ENCODE measurements at places on chromosomes 2 and 18. TPM values are rescaled to one million over a fixed set of nuclear protein-coding genes. Genes with fewer than 3 reads are reported as not detected.

DNA sequence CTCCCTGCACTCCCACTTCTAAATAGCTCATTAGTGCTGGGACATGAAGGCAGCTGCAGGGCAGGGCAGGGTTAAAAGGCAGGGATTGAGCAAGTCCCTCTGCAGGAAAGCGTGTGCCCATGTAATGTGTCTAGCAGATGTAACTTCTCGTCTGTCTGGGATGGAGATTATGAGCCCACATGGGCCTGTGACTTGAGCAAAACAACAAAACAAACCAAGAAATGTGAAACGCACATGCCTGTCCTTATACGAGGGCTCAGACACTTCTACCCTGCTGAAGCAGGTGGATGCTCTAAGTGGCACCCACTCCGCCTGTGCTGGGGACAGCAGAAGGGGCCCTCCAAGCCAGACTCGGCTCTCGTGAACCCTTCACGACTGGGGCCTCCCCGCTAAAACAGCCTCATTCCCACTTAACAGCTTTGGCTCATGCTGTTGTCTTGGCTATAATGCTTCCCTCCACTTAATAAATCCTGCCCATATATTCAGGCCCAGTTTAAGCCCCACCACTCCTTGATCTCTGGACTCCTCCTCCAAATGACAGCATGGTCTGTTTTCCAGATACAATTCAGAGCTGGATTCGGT is 40.9 kb downstream of the TMEM247 start:
- DNase-seq = no peak

RNF152 gene
- total RNA-seq = 20.5 TPM

- peak; percentile 91 for DNase-seq
These were observed 103.4 kb downstream of the SEPTIN10 start for GRCh38 chr2:109510136-109511028.

- no peak for DNase-seq
These were observed 1343.9 kb upstream of the CHAC2 start for GRCh38 chr2:52423655-52424054.

CNDP1 gene
- total RNA-seq = not detected

- no peak for DNase-seq
These were observed 181.6 kb downstream of the XIRP2 start for GRCh38 chr2:167069855-167070254.

- DNase-seq = no peak
These were observed 86.2 kb upstream of the COL5A2 start for GRCh38 chr2:189265696-189266320.

- no peak for DNase-seq
These were observed 1695.8 kb upstream of the PIK3C3 start for GRCh38 chr18:40259115-40259835.

POU3F3 gene
- not detected for total RNA-seq

DNA sequence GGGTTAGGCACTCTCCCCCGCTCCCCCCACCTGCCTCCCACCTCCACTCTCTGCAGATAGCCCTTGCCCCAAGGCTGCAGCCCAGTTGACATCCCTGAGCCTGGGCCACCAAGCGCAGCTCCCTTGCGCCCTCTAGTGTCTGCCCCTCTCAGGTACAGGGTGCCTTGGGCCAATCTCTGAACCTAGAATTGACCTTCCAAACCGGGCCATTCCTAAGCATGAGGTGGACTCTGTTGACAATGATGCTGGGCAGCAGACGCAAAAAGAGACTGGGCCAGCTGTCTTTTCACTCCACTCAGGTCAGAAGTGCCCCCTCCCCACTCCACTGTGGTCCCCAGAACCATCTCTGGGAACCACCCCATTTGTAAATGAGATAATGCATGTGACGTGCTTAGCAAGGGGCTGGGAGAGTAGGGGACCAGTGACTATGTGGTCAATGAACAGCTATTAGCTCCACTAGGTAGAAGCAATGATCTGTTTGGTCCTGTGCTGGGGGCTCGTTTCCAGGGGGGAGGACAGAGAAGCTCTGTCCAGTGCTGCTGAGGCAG is 43.3 kb upstream of the PLB1 start:
- peak; percentile 75 for DNase-seq

TTC27 gene
- total RNA-seq = 13.9 TPM

LIMS3 gene
- total RNA-seq = 2.2 TPM

FBXO15 gene
- 0.60 TPM for total RNA-seq

GRCh38 chr2:60516383-60516811 is 37.1 kb downstream of the BCL11A start:
- DNase-seq = no peak

DNA sequence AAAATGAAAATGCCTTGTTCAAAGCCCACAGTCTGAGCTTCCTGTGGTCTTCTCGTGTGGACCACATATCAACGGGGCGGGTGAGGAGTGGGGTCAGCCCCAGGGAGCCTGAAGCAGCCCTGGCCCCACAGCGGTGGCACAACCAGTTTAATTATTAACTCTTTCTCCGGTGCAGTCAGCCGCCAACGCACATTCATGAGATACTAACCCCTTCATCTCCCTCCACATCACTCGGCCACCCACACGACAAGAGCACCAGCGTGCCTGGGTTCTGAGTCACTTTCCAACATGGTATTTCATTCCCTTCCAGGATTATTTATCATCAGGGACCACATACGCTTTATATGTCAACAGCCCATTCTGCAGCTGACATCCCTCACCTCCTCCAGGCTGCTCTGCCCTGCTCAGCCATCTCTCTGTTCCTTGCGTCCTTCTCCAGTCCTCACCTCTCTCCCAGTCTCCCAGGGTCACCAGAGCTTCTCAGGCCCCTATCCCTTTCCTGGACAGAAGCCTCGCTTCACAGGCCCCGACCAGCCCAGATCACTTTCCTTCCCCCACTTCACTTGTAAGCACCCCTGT is 48.0 kb upstream of the ID2 start:
- no peak for DNase-seq

CDH2 gene
- 0.50 TPM for total RNA-seq

DNA sequence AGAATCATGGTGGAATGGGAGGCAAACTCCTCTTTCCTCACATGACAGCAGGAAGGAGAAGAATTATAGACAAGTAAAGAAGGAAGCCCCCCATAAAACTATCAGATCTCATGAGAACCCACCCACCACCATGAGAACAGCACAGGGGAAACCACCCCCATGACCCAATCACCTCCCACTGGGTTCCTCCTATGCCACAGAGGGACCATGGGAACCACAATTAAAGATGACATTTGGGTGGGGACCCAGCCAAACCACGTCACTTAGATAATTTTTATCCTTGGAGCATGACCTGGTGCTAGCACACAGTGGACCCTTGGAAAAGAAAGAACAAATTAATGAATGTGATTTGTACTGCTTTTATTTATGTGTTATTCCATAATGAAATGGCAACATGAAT is 188.6 kb upstream of the NCKAP5 start:
- no peak for DNase-seq

DNA sequence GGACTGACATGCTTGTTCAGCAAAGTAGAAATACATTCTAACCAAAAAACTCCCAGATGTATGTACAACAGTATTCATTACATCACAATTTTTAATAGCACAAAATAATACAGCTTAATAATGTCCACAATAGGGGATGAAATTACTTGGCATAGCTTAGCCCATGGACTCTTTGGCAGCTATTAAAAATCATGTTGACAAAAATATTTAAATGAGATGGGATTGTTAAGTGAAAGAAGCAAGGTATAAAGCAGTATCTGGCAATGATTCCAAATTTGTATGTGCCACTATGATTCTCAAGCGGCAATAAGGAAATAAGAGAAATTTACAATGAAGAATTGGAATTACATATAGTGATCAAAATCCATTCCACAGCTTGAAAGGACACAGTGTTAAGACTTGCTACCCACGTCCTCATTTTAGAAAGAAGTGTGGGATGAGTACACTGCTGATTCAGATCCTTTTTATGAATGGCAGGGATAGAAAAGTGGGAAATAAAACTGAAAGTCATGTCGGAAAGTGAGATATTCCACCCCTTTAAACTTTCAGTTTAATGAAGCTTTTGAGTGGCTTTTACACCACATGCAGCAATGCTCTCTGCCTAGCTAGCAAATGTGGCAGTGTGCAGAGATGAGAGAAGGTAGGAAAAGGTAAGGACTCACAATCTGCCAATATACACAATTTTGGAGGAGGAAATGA is 2.4 kb downstream of the GAREM1 start:
- DNase-seq = no peak

DNA sequence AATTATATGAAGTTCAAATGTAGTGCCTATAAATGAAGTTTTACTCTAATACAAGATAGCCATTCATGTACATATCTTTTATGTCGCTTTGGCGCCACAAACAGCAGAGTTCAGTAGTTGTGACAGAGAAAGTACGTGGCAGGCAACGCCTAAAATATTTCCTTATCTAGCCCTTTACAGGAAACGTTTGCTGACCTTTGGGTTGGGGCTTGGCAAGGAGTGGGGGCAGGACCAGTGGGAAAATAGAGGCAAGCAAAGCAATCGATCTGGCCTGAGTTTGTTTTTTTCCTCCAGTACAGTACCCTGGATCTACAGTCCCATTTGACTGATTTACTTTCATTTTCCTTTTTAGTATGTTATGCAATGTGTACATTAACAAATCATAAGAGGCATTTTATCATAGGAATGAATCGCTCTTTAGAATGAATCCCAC is 13.1 kb downstream of the CCDC68 start:
- DNase-seq = no peak

IL1B gene
- 11.7 TPM for total RNA-seq

DNA sequence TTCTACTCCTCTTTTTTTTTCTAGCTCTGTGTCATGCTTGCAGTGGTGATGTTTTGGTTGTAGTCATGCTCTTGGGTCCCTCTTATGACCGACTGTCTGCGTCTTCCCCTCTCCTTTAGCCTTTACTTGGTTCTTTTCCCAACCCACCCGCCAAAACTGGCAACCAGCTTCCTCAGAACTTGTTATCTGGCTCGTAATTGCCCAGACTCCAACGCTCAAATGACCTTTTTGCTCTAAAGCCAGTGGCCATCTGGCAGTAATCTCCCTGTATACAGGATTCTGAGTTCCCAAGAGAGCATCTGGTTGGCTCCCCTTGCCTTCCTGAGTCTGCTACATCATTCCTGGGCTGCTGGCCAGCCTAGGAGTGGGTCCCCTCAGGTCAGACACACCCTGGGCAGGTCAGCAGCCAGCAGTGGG is 147.2 kb downstream of the MGAT5 start:
- DNase-seq = no peak

DNA sequence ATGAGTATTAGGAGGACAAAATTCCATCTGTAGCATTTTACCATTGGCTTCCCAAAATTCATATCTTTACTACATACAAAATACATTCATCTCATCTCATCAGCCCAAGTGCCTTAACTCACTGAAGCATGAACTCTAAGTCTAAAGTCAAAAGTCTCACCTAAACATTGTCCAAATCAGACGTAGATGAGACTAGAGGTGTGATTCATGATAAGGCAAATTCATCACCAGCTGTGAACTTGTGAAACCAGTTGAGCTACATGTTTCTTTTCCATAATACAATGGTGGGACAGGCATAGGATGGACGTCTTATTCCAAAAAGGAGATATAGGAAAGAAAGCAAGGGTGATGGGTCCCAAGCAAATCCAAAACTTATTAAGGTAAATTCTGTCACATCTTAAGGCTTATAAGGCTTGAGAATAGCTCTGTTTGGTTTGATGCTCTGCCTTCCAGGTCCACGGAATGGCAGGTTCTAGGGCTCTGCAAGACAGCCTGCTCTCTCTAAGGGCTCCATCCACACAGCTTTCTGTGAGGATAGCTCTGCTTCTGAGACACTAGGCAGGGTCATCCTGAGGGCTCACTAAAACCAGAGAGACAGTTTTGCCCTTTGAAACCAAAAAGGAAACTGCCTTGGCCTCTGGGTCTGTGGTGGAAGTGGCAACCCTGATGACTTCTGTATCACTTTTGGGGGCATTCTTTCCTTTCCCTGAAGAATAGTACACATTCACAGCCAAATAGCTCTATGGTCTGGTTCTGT is 9.6 kb downstream of the IFIH1 start:
- DNase-seq = no peak

DNA sequence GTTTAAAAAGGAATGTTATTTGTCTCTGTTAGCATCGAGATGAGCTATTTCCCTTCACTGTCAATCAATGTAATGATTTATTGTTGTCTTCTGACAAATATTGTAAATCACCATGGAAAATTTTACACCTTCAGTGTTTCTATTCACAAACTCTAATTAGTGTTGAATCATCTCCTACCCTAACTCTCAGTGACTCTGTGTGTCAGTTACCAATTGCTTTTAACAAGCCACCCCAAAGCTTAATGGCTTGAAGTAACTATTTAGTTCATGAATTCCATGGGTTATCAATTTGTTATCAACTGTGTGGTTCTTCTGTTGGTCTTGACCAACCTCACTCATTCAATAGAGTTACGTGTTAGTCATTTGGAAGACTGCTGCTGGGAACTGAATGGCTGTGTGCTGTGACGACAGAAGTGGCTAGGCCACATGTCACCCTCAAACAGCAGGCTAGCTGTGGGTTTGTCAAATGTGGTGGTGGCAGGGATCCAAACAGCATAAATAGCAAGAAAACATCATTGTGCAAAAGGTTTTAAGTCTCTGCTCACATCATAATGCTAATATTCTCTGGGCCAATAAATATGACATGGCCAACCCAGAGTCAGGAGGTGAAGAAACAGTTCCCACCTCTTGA is 910.8 kb upstream of the CDH2 start:
- no peak for DNase-seq

GRCh38 chr2:153005071-153005730 is 286.8 kb downstream of the ARL6IP6 start:
- no peak for DNase-seq

GRCh38 chr2:73238149-73238548 is 4.0 kb downstream of the CCT7 start:
- DNase-seq = no peak

GRCh38 chr2:218166791-218167190 is at the start of gene CXCR1:
TSS of gene CXCR1 (minus strand) at chr2:218166962. CDS start at chr2:218165211, 1,751 bp downstream.
- DNase-seq = no peak

DNA sequence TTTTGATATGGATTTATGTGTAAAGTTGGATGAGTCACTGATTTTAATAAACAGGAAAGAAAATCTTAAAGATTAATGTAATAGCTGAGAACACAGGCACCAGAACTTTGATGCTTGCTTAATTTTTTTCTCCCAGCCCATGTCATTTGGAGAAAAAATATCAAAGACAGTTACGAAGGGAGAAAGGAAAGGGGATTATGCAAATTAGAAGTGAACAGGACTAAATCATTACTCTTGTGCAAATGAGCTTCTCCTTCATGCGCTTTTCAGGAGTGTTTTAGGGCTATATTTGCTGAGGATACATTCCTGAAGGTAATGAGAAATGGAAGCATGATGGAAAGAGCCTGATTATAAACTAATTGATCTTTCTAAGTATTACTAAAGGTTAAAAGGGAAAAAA is 28.9 kb downstream of the NABP1 start:
- no peak for DNase-seq

SH3BP4 gene
- total RNA-seq = 40.4 TPM

GRCh38 chr2:185811580-185811979 is 73.0 kb downstream of the FSIP2 start:
- DNase-seq = no peak

- no peak for DNase-seq
These were observed 5.6 kb downstream of the PAX8 start for GRCh38 chr2:113273027-113273551.

DNA sequence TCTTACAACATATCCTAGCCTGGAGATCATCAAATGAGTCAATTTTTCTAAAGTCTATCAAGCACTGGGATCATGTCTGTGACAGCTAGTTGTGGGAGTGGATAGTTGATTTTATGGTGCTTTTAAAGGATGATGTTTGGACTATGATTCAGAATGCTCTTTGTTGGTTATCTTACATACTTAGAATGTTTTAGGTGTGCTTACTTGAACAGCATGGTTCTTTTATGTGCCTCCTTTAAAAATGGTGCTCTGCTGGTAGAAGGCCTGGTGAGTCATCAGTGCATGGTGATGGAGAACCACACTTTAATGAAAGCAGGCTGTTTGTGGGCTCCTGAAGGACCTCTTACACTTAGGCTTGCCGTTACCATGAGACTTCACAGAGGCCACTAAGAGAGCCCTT is 682.7 kb upstream of the FANCL start:
- no peak for DNase-seq

Measured in omental fat pad (tissue), 4 donors.